ENCODE measurements at places on chromosomes 7 and 10.

DNA sequence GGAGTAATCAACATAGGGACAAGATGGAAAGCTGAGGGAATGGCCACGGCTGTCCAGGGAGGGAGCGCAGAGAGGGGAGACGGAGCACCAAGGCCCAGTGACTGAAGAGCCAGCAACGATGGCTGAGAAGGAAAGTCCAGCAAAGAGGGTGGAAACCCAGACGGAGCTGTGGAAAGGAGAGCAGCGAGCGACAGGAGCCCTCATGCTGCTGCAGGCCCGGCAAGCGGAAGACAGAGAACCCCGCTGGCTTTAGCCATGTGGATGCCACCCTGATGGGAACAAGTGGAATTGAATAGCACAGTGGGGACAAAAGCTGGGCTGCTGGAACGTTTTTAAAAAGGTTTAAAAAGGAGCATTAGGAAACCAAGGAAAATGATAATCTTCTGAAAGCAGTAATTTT is 82.9 kb upstream of the DDC start:
- no peak for DNase-seq

- DNase-seq = no peak
Measured at GRCh38 chr10:113381416-113381815, 171.4 kb upstream of the HABP2 start.

DNA sequence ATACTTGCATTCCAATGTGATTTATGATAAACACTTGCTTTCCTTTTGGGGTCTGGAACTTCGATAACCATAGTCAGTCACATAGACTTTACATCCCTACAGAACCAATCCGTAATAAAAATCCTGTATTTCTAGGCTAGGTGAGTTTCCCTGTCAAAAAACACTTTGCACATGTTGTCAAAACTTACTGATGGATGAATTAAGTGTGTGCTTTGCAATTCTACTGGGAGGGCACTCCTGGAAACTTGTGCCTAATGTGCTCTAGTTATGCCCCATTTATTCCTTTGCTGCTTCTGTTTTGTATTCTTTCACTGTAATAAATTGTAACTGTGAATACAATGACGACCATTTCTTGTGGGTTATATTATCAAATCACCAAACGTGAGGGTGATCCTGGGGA is 684.8 kb upstream of the PCDH15 start:
- no peak for DNase-seq

GRCh38 chr10:117537904-117538524 is 4.5 kb upstream of the EMX2 start:
- DNase-seq = no peak

DNA sequence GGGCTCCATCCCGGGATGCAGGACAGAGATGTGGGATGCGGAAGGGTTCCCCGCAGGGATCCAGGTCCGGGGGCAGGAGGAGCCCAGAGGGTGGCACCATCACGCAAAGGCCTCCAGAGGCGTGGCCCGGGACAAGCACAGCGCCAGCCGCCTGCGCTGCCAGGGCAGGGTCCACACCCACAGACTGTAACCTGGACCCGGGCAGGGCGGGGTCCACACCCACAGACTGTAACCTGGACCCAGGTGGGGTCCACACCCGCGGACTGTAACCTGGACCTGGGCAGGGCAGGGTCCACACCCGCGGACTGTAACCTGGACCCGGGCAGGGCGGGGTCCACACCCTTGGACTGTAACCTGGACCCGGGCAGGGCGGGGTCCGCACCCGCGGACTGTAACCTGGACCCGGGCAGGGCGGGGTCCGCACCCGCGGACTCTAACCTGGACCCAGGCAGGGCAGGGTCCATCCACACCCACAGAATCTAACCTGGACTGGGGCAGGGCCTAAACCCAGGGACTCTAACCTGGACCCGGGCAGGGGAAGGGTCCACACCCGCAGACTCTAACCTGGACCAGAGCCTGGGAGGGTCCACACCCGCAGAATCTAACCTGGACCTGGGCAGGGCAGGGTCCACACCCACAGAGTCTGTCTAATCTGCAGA is 37.5 kb upstream of the SUN1 start:
- no peak for DNase-seq
